ENCODE measurements at places on chromosomes 7 and 10. TPM values are rescaled to one million over a fixed set of nuclear protein-coding genes. Genes with fewer than 3 reads are reported as not detected.

DNA sequence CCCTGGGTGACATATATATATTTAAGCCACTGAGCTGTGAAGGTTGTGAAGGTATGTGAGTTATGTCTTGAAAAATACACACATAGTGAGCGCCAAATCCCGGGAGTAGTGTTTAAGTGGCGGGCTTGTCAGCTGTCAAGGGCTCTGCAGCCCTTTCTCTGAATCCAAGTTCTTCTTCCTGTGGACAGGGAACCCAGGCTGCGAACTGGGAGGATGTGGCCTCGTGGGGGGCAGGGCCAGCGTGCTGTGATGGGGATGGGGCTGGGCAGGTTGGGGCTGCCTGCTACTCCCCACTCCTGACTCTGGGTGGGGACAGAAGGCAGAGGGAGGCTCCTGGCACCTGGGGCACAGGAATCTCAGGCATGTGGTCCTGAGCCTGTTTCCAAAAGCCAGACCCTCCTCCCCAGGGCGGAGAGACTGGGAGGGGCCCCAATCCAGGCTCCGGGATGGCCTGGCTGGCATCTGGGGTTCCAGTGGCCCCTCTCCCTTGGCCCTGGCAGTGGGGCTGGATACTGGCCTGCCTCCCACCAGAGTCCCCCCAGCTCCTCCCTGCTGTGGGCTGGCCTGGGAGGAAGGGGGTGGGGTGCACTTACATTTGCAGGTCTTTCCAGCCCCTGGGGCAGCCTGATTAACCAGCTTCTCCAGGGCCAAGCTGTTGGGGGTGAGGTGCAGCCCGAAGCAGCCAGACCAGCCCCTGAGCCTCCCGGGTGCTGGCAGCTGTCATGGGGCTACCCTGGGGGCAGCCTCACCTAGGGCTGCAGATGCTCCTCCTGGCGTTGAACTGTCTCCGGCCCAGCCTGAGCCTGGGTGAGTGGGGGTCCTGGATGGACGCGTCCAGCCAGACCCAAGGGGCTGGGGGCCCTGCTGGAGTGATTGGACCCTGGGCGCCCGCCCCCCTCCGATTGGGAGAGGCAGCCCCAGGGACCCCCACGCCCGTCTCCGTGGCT, at the start of gene UPK3B:
Gene UPK3B (plus strand): TSS at position 622 of the 947 bp plus-strand sequence. CDS start 101 bp downstream, at position 723.
- DNase-seq: no peak

DNA sequence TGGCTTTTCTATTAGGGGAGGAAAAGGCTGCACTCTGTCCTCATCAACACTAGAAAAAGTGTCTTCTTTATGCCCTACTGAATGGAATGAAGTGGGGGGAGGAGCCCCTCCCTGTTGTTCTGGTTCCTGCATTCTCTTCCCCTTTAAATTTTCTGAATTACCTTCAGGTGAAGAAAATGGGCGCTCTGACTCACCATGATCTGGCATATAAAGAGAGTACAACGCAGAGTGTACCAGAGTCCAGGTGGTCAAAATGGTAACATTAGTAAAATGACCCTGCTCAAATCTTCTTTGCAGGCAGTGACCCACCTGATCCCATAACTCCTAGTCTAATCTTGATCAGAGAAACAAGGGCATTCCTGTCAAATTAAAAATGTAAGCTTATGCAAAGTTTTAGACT, 80.7 kb downstream of the THSD7A start:
- DNase-seq: no peak

- DNase-seq: no peak
Observed at GRCh38 chr7:28748933-28749584, 209.1 kb downstream of the TRIL start.

GRCh38 chr7:12831024-12831423, 143.6 kb downstream of the ARL4A start:
- no peak for DNase-seq

DNA sequence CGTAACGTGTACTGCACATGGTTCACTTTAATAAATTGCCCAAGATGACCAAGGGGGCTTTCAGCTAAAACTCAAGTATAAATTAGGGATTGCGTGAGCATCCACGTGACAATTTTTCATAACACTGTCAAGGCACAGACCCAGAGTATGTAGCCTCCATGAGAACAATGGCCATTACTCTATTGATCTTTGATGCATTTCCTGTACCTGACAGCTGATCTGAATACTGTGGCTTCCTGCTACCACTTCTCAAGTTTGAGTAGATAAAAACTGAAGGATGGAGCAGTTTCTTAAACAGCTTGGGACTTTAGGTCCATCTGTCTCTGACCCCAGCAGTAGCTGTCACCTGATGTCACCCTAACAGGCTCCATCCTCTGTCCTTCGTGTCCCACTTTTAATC, 98.9 kb downstream of the ABCC2 start:
- DNase-seq: no peak

DNA sequence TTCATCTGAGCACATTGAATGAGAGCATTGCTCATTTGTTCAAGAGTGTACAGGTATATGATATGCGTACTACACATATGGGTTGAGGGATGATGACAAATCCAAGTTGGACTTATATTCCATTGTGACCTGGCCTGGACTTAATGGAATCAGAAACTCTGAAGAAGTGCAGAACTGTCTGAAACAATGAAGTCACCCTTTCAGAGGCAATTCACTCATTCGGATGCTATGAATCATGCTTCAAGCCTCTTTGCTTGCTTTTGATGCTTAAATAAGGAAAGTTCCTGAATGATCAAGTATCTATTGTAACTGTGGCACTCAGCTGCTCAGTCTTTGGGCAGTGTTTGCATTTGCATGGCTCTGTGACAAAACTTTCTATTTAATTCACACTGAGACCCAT, 93.4 kb downstream of the ZNF365 start:
- DNase-seq: no peak

Gene LDB1
- 70.8 TPM for total RNA-seq

Gene PHKG1
- 3.6 TPM for total RNA-seq

- DNase-seq: no peak
Observed at GRCh38 chr10:21509341-21510240, 15.9 kb downstream of the SKIDA1 start.

Gene CTAGE8
- total RNA-seq: not detected

- peak; percentile 4 for DNase-seq
Observed at GRCh38 chr7:23273141-23273599, 26.0 kb upstream of the MALSU1 start.

GRCh38 chr10:83848677-83849076, 290.6 kb upstream of the GHITM start:
- no peak for DNase-seq

DNA sequence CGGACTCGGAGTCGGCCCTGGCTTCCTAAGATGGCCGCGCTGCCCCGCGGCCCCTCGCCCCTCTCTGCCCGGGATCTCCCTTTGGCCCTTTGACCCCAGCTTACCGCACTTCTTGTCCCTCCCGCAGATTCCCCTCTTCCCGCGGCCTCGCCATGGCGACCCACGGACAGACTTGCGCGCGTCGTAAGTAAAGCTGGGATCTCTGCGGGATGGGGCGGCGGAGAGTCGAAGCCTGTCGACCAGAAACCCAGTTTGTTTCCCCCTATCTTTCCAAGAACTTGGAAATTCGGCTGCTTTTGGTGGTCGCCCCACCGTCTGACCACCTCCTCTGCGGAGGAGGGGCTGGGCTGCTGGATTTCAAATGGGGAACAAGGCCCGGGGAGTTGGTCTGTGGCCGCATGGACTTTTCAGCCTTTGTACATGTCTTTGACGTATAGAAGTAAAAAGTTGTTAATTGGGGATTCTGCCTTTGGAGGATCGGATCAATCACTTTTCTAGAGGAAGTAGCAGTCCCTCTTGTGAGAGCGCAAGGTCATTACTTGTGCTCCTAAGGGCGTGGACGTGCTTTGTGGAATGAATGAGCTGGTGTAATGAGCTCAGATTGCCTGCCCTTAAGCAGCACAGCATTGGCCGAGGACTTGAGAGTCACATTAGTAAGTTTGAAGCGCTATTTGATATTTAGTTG, 553 bp downstream of the VDAC2 start:
- no peak for DNase-seq

- DNase-seq: no peak
Observed at GRCh38 chr7:106201164-106201563, 83.6 kb downstream of the NAMPT start.

All from occipital lobe (tissue), 3 donors.